ENCODE measurements at places on chromosomes 1 and 21. TPM values are rescaled to one million over a fixed set of nuclear protein-coding genes. Genes with fewer than 3 reads are reported as not detected.

GRCh38 chr1:245205864-245206263 lies 51.1 kb downstream of the KIF26B start:
- DNase-seq: no peak

DNA sequence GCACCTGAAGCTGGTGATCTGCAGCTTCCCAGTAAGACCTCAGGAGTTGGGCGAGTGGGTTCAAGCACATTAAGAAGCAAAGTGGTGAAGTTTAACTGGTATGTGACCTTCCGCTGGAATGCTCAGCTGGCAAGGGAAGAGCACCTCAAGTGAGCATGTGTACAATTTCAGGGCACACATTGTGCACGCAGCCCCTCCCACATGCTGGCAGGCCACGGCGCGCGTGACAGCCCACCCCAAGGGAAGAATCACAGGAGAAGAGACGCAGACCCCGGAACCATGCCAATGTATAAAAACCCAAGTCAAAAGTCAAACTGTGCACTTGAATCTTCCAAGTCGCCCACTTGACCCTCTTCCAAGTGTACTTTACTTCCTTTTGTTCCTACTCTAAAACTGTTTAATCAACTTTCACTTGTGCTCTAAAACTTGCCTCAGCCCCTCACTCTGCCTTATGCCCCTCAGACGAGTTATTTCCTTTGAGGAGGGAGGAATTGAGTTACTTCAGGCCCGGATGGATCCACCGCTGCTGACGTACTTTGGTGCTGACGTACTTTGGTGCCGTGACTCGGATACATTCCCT lies 20.0 kb downstream of the LRRC3 start:
- no peak for DNase-seq

DNA sequence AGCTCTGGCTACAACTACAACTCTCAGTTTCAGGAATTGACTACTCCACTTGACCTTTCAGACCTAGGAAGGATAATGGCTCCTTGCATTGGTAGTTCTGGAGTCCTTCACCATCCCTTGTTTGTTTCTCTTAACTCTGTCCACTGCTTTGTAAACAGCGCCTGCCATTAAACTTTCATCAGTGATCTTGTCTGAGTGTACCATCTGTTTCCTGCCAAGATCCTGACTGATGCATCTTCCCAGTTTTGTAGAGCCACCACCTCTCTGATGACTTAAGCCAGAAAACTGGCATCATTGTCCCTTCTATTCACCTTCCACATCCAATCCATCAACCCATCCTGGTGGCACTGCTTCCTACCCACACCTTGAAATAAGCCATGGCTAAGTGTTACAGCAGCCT lies 15.2 kb downstream of the MAP10 start:
- no peak for DNase-seq

- DNase-seq: no peak
Measured at GRCh38 chr1:27795601-27796000, 22.6 kb downstream of the STX12 start.

GRCh38 chr1:32981003-32981901 lies 16.6 kb upstream of the RNF19B start:
- no peak for DNase-seq

DNA sequence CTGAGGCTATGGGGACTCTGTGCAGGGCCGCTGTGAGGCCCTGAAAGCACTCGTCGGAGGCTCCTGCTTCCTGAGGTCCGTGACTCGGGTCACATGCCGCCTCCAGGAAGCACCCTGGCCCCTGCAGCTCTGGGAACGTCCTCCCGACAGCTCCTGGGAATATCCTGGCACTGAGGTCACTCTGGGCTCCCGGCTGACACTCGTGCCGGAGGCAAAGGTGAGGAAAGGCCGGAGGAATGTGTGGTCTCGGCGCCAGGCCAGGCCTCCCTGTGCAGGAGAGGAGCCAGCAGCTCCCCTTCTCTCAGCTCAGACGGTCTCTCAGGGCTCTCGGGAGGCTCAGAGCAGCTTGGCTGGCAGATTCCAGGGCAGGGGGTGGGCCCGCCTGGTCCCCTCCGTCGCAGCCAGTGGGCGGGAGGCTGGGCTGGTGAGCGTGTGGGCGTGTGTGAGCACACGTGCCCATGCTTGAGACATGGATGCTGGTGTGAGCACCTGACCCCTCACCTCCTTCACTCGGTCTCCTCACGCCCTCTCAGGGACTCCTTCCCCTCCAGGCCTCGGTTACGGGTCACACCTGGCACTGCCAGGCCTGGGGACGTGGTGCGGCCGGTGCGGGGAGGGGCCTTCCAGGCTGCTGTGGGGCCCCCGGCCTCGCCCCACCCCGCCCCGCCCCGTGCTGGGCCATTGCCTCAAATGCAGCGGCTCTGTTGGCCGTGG lies 5.5 kb upstream of the RNF223 start:
- peak; percentile 32 for DNase-seq

USH2A gene
- total RNA-seq: 0.16 TPM

ATP1A4 gene
- total RNA-seq: 8.3 TPM

PGBD5 gene
- total RNA-seq: 2.5 TPM

CHI3L1 gene
- total RNA-seq: 0.53 TPM

Measured in urinary bladder (tissue), 4 donors.